Epithelial cell of proximal tubule (primary cell): ENCODE measurements at places on chromosomes 5 and 9. TPM values are rescaled to one million over a fixed set of nuclear protein-coding genes. Genes with fewer than 3 reads are reported as not detected.

DNA sequence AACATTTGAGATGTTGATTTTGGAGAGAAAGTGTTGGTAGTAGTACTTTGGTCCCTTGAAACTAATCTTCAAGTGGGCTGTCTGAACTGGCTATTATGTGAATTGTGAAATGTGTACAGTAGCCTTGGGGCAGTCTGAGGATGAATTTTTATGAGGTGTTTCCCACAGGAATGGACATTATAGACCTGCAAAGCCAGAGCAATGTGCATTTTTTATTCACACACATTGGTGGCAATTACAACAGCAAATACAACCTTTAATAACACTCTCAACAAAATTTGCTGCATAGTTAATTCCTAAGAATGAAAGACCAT is 147.0 kb downstream of the PAM start:
- no peak for DNase-seq

DNA sequence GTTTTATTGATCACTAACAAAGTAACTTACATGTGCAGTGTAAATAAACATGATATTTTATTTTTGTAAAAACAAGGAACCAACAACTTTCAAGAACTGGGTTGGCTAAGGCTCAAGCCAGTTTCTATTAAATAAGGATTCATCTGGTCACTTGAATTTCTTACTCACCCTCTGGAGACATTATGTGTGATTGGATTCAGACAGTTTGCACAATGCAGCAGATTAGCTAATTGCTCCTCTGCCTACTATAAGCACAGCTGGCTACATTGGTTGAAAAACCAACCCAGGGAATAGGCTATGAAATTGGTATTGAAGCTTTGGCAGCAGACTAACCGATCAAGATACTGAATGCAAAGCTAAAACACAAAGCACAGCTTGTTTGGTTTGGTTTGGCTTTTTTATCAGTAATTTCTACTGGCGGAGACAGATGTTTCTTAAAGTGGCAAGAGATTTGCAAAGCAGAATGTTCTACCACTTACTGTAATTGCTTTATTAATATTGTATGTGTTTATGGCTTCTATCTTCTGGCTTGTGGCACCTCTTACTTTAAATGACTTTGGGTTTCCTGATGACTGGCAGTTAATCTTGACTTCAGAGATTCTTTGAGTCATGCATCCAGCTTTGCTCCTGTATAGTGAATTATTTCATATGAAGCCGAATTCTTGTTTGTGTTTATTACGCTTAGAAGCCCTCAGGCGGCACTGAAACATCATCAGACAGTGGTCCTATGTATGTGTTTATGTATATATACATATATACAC is 231.5 kb downstream of the MPDZ start:
- DNase-seq, result no peak

- DNase-seq, result no peak
These were observed 207.1 kb upstream of the MEF2C start for GRCh38 chr5:89090037-89090436.

GRCh38 chr9:89522261-89522958 is 24.5 kb upstream of the SEMA4D start:
- no peak for DNase-seq

- DNase-seq, result no peak
These were observed 104.3 kb upstream of the PCSK1 start for GRCh38 chr5:96537386-96537785.

- no peak for DNase-seq
These were observed 29.6 kb upstream of the FCN2 start for GRCh38 chr9:134851020-134851419.

GRCh38 chr5:139150367-139150999 is 47.7 kb downstream of the SIL1 start:
- DNase-seq, result no peak

DNA sequence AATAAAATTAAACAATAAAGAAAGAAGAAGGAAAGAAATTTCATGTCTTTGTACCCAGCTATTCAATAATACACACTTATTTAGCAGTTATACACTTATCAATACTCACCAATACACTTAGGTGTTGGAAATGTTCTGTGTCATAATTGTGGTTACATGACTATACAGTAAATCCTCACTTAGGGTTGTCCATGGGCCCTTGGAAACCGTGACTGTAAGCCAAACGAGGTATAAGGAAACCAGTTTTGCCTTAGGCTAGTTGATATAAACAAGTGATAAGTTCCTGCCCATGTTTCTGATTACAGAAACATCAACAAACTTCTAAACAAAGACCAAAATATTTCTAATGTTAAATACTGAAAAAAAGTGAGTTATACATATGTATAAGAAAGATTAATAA is 10.0 kb upstream of the SLCO4C1 start:
- no peak for DNase-seq

DNA sequence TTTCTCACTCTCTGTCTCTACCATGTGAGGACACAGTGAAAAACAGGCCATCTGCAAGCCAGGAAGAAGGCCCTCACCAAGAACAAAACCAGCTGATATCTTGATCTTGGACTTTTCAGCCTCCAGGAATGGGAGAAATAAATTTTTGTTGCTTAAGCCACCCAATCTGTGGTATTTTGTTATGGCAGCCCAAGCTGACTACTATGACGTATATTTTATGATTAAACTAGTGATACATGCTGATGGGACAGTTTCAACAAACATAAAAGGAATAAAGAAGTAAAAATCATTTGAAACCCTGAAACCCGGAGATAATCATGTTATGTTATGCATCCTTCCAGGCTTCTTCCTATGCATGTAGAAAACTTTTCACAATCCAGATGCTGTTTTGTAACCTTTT is 71.5 kb upstream of the ERBIN start:
- no peak for DNase-seq

DNA sequence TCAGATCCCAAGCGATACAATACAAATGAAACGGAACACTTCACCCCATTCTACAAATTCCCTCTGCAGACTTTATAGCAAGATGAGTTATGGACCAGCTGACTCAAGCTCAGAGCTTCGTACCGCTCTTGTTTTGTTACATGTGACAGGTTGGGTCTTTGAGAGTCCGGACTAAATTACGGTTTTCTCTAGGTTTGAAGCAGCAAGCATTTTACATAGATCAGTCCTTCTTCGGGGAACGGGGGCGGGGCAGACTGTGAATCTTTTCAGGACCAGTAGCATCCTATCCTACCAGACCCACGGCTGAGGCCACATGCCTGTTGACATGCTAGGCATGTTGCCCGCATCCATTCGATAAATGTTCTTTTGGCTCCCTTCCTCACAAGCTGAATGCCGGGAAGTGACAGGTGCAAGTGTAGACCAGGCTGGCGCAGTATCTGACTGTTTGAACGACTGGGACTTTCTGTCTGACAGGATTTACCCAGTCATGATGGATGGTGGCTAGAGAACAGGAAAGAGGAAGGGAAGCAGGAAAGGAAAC is 811.0 kb upstream of the GRAMD2B start:
- no peak for DNase-seq

GRCh38 chr5:42250-42649 is 49.7 kb upstream of the PLEKHG4B start:
- no peak for DNase-seq

DNA sequence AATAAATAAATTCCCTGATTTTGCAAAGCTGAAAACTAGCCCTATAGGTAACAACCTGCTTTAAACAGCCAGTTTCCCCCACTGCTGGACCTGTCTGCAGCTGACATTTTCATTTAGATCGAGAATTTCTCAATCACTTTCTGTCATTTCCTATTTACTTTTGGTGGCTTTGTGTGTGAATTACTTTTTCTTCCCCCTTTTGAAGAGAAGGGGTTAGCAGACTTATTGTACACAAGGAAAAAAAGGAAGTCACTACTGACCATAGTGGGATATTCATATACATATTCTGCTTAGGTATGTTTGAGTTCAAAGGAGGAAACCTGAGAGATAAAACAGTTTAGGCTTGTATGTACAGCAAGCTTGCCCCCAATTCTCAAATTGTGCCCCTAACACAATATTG is 27.0 kb upstream of the IFNB1 start:
- no peak for DNase-seq

GRCh38 chr5:180790524-180790923 is 12.1 kb downstream of the MGAT1 start:
- no peak for DNase-seq

GRCh38 chr9:95788521-95788991 is 86.9 kb upstream of the ERCC6L2 start:
- no peak for DNase-seq

- DNase-seq, result no peak
These were observed 1.3 kb upstream of the CARD19 start for GRCh38 chr9:93094658-93095204.

- no peak for DNase-seq
These were observed 276.0 kb upstream of the DAP start for GRCh38 chr5:11037080-11037479.

GRCh38 chr9:128701227-128701854 is 962 bp upstream of the PKN3 start:
- DNase-seq, result no peak

DNA sequence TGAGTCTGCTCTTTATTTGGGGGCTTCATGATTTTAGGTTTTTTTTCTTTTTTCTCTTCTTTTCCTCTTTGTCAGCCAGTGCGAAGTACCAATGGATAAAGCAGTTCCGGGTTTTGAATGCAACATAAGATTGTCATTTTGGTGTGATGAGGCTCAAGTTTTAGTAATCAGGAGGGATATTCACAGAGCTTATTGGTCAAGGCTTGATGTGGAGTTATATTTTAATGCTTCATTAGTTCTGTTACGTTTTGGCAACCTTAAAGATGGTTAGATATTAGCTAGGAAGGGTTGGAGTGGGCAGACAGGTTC is 1.4 kb downstream of the PIK3R1 start:
- DNase-seq, result no peak

Gene PPP3R2
- not detected in 2 replicates for total RNA-seq

Gene TAF11L5
- not detected in 2 replicates for total RNA-seq

Gene BRINP1
- total RNA-seq, result 1.4 and 2.5 TPM in 2 replicates

Gene STRBP
- total RNA-seq, result 18.2 and 22.1 TPM in 2 replicates

Gene HMMR
- total RNA-seq, result 19.5 and 54.4 TPM in 2 replicates

Gene CCDC192
- not detected in 2 replicates for total RNA-seq

Gene PCDHGB4
- total RNA-seq, result 1.7 and 4.7 TPM in 2 replicates

Gene RBM27
- 16.5 and 17.4 TPM in 2 replicates for total RNA-seq

Gene HSD17B3
- total RNA-seq, result not detected in 2 replicates

Gene SERINC5
- 6.9 and 7.1 TPM in 2 replicates for total RNA-seq

Gene AJM1
- total RNA-seq, result 0.51 and 2.2 TPM in 2 replicates

Gene GBGT1
- 9.8 and 10.0 TPM in 2 replicates for total RNA-seq

Gene INSL4
- not detected in 2 replicates for total RNA-seq
